ENCODE measurements at places on chromosomes 12 and 14. TPM values are rescaled to one million over a fixed set of nuclear protein-coding genes. Genes with fewer than 3 reads are reported as not detected.

DNA sequence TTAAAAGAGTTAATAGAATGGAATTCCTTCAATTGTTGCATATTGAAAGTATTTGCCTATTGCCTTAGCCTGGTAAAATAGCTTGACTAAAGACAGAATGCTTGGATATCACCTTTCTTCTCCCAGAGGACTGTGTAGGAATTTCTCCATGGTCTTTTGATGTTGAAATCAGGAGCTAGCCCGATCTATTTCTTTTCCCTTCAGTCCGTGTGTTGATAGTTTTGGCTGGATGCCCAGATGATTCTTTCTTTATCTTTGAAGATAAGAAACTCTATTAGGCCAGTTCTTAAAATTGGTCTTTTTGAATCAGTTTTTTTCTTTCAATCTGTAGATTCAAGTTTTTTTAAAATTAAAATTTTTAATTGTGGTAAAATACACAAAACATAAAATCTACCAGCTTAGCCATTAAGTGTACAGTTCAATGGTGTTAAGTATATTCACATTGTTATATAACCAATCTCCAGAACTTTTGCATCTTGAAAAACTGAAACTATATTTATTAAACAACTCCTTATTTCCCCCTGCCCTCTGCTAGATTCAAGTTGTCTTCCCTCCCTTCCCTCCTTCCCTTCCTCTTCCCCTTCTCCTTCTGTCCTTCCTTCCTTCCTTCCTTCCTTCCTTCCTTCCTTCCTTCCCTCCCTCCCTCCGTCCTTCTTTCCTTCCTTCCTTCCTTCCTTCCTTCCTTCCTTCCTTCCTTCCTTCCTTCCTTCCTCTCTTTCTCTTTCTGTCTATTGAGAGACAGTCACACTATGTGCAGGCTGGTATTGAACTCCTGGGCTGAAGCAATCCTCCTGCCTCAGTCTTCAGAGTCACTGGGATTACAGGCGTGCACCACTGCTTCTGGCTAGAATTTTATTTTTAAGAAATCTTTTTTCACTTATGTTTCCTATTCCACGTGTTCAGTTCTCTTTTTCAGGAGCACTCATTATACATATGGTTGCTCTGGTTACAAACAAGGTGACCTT lies 10.1 kb downstream of the LACRT start:
- no peak overlapping the region for H3K27ac ChIP-seq
- no peak for DNase-seq
- H3K4me3 ChIP-seq = no peak overlapping the region
- no peaks in the 10 kb centered on the region for H3K36me3 ChIP-seq
- H3K27me3 ChIP-seq = no peaks in the 10 kb centered on the region
- no peaks in the 10 kb centered on the region for H3K4me1 ChIP-seq

- no peak overlapping the region for H3K4me3 ChIP-seq
- H3K36me3 ChIP-seq = no peaks in the 10 kb centered on the region
- no peaks in the 10 kb centered on the region for H3K27me3 ChIP-seq
- no peaks in the 10 kb centered on the region for H3K4me1 ChIP-seq
- H3K27ac ChIP-seq = no peak overlapping the region
Measured at GRCh38 chr12:17371491-17372215, 718.3 kb downstream of the RERGL start.

Gene ZC2HC1C
- 3.2 TPM for total RNA-seq

Gene PPP1R1A
- total RNA-seq = 316 TPM

Gene ST8SIA1
- 2.6 TPM for total RNA-seq

Gene BTG1
- total RNA-seq = 106 TPM
